ENCODE measurements at places on chromosomes 7 and 10. TPM values are rescaled to one million over a fixed set of nuclear protein-coding genes. Genes with fewer than 3 reads are reported as not detected.
A peak's percentile ranks its signal among the peaks of the same experiment; 100 is the strongest.

- no peaks in the 10 kb centered on the region for H3K27me3 ChIP-seq
- no peaks in the 10 kb centered on the region for H3K4me1 ChIP-seq
- no peak overlapping the region for H3K4me3 ChIP-seq
- no peak for DNase-seq
These were observed 119.4 kb downstream of the RAB11FIP2 start for GRCh38 chr10:117927332-117927731.

- no peaks in the 10 kb centered on the region for H3K36me3 ChIP-seq
- no peak overlapping the region for H3K27ac ChIP-seq
- peaks cover 2% of the 10 kb centered on the region for H3K4me1 ChIP-seq
- no peak for DNase-seq
These were observed 149.4 kb downstream of the HDAC9 start for GRCh38 chr7:18644981-18645380.

The ASB10 gene
- not detected for total RNA-seq

DNA sequence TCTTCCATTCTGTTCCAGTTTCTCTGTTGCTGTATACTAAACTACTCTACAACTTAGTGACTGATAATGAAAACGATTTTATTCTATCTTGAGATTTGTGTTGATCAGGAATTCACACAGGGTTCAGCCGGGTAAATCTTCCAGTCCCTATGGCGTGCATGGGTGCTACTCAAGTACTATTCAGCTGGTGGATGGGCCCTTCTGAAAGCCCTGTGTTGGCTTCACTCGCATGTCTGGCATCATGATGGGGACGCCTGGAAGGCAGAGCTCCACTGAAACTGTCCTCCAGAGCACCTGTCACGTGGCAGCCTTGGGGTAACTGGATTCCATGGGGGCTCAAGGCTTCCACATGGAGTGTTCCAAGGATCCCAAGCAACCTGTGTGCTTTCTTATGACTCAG, 86.0 kb upstream of the ZMIZ1 start:
- no peak overlapping the region for H3K27ac ChIP-seq
- H3K36me3 ChIP-seq, result no peaks in the 10 kb centered on the region
- H3K27me3 ChIP-seq, result peaks cover 4% of the 10 kb centered on the region
- peaks cover 11% of the 10 kb centered on the region for H3K4me1 ChIP-seq
- no peak for DNase-seq

DNA sequence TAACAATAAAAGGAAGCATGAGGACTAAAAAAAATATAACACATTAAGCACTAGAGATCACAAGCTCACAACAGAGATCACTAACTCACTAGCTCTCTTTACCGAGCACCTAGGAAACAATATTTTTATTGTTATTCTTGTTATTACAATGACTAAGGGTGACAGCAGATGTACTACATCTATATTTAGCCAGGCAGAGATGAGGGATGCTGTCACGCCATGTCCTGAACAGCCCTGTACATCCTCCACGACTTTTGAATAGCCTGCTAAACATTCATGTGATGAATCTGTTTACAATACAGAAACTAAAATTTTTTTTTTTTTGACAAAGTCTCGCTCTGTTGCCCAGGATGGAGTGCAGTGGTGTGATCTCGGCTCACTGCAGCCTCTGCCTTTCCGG, 22.7 kb downstream of the FAM133B start:
- H3K27me3 ChIP-seq, result no peaks in the 10 kb centered on the region
- no peak for DNase-seq
- H3K4me3 ChIP-seq, result no peak overlapping the region
- H3K36me3 ChIP-seq, result peaks cover 61% of the 10 kb centered on the region
- peaks cover 1% of the 10 kb centered on the region for H3K4me1 ChIP-seq

DNA sequence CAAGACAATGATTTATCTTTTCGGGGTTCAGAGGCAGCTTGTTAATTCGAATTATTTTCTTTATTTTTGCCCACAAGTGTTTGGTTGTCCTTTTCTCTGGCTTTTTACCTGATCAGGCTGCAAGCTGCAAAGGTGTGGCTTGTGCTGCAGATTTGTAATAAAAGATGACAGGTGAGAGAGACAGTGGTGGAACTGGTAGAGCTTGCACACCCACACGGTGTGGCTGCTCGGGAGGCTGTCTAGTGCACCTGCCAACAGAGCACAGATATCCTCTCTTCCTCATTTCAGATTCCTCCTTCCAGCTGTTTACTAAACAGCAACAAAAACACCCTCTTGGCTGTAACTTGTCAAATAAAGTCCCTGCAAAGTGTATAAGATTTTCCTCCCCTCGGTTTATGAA, 9.2 kb downstream of the GJD4 start:
- no peaks in the 10 kb centered on the region for H3K36me3 ChIP-seq
- no peak overlapping the region for H3K4me3 ChIP-seq
- DNase-seq, result no peak
- no peak overlapping the region for H3K27ac ChIP-seq
- no peaks in the 10 kb centered on the region for H3K4me1 ChIP-seq

The PFKP gene
- total RNA-seq, result 250 TPM

GRCh38 chr10:61902445-61903220, 1.1 kb downstream of the ARID5B start:
- no peaks in the 10 kb centered on the region for H3K27me3 ChIP-seq
- peak overlapping the region; percentile 97 for H3K27ac ChIP-seq
- peaks cover 20% of the 10 kb centered on the region for H3K36me3 ChIP-seq
- peaks cover 44% of the 10 kb centered on the region for H3K4me1 ChIP-seq

The PLEKHS1 gene
- not detected for total RNA-seq

- H3K4me1 ChIP-seq, result peaks cover 13% of the 10 kb centered on the region
- DNase-seq, result no peak
- no peak overlapping the region for H3K4me3 ChIP-seq
- H3K36me3 ChIP-seq, result peaks cover 43% of the 10 kb centered on the region
- H3K27me3 ChIP-seq, result no peaks in the 10 kb centered on the region
These were observed 5.6 kb upstream of the POM121 start for GRCh38 chr7:72919256-72919775.

The HABP2 gene
- not detected for total RNA-seq

The PLXDC2 gene
- total RNA-seq, result not detected

DNA sequence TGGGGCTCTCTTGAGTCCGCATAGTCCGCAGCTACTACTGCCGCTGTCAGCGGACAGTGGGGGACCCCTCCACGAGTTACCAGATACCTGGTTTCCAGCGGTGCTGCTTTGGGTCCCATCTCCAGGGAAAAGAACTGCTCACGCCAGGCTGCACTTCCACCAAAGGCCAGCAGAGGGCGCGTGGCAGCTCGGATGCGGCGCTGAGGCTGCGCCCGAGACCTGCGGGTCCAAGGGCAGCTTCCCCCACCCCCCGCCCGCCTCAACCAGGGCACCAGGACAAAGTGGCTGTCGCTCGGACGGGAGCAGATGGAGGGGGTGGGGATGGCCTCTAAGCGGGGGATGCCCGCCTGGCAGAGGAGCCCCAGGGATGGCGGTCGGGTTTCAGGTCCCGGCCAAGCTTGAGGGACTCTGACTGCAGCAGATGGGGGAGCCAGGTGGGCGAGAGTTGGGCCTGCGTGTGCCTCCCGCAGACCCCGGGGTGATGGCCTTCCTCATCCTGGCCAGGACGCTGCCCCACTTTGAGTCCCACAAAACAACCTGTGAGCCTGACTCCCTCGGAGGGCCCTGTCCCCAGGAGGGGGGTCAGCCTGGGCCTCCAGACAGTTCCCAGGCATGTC, 23.8 kb upstream of the ZNF735 start:
- H3K4me3 ChIP-seq, result no peak overlapping the region
- H3K4me1 ChIP-seq, result no peaks in the 10 kb centered on the region
- DNase-seq, result no peak
- no peak overlapping the region for H3K27ac ChIP-seq

DNA sequence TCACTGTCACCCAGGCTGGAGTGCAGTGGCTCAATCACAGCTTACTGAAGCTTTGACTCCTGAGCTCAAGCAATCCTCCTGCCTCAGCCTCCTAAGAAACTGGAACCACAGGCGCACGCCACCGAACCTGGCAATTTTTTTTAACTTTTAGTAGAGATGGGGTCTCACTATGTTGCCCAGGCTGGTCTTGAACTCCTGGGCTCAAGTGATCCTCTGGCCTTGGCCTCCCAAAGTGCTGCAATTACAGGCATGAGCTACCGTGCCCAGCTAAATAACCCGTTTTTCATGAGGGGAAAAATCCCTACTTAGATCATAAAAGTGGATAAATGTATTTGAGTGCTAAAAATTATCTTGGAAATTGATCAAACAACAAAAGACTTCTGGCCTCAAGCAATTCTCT, 200.5 kb upstream of the IMMP2L start:
- H3K27me3 ChIP-seq, result no peaks in the 10 kb centered on the region
- H3K4me1 ChIP-seq, result no peaks in the 10 kb centered on the region
- H3K36me3 ChIP-seq, result no peaks in the 10 kb centered on the region
- H3K27ac ChIP-seq, result no peak overlapping the region

DNA sequence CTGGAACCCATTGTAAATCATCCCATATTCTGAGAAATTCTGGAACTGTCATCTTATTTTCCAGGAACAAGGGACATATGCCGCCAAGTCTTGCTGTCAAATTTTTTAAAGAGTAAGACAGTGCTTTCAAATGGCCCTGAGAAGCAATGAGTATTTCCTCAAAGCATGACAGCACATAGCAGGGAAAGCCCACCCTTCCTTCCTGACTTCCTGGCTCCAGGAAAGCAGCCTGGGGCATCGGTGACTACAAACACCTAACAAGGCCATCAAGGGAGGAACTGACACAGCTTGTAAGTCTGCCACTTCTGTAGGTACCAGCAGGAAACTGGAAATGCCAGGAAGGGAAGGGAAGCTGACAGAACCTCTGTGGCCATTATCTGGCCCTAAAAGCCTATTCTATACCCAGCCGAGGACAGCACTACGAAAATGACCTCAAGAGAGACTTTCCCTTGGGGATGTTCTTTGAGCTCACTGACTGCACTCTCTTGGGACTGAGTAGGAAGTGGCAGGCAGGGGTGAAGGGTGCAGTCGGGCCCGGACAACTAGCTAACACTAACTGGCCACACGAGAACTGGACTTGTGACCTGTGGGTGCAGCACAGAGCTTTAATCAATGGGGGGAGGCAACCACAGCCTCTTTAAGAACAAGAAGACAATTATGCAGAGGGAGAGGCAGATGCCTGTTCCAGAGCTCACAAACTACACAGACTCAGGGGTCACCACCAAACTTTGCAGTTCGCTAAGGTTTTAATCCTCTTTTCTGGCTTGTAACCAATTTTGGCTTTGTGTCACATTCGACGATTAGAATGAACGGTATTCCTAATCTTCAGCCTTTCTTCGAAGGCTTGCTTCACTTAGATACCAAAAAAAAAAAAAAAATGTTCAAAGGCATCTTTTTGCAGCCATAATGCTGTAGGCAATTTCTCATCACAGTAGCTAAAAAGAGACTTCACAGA, 52.0 kb downstream of the GRB10 start:
- no peak overlapping the region for H3K27ac ChIP-seq
- peaks cover 6% of the 10 kb centered on the region for H3K4me1 ChIP-seq
- H3K27me3 ChIP-seq, result peaks cover 3% of the 10 kb centered on the region
- DNase-seq, result no peak
- H3K4me3 ChIP-seq, result no peak overlapping the region

DNA sequence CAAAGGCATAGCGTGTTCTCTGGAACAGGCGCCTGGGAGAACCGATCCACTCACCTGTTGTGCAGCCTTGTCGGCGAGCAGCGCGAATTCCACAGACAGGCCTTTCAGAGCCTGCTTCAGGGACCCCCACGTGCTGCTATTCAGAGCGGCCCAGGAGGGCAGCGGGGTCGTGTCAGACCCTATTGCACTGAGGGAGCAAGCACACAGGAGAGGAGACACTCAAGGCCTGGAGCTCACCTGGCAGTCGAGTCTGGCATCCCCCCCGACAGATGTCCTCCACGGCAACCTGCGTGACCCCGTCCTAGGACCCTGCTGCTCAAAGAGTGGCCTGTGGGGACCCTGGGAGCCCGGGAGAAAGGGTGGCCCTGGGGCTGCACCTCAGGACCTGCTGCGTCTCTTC, 21.1 kb downstream of the NUDT1 start:
- no peaks in the 10 kb centered on the region for H3K27me3 ChIP-seq
- peaks cover 4% of the 10 kb centered on the region for H3K36me3 ChIP-seq
- peaks cover 6% of the 10 kb centered on the region for H3K4me1 ChIP-seq
- H3K27ac ChIP-seq, result no peak overlapping the region

DNA sequence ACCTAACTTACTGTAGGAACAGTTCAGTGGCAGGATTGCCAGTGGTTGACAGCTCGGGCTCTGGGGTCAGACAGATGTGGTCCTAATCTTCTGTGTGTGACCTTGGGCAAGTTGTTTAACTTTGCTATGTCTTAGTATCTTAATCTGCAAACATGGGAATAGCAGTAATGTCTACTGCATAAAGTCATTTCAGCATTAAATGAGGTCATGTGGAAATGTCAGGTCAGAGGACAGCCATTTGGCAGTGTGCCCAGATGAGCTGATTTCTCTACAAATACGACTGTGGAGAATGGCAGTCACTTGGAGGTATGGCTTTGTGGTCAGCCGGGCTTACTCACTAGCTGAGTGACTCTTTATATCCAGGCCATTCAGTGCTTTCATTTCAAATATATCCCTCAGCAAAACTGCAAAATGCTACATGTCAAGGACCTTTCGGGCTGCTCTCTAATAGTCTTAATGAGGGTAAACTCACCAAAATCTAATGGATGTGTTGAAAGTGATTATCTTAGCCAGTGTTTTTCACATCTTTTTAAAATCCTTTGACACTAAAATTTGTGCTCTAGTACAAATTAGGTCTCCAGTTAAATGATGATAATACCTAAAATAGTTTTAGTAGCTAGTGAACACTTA, 171.4 kb downstream of the ST7 start:
- DNase-seq, result peak; percentile 22
- H3K4me3 ChIP-seq, result no peak overlapping the region
- H3K27me3 ChIP-seq, result peaks cover 2% of the 10 kb centered on the region
- peak overlapping the region; percentile 35 for H3K27ac ChIP-seq

The WAC gene
- total RNA-seq, result 126 TPM

The CLDN3 gene
- total RNA-seq, result not detected

- H3K4me3 ChIP-seq, result no peak overlapping the region
- peaks cover 7% of the 10 kb centered on the region for H3K4me1 ChIP-seq
- DNase-seq, result no peak
- H3K36me3 ChIP-seq, result no peaks in the 10 kb centered on the region
- H3K27ac ChIP-seq, result no peak overlapping the region
These were observed 90.5 kb upstream of the RSU1 start for GRCh38 chr10:16907687-16908086.

- H3K36me3 ChIP-seq, result peaks cover 57% of the 10 kb centered on the region
- peak overlapping the region; percentile 94 for H3K4me3 ChIP-seq
- DNase-seq, result peak; percentile 74
These were observed 1.5 kb downstream of the PVRIG start for GRCh38 chr7:100221231-100221718.

GRCh38 chr10:62618054-62618453, 186.5 kb upstream of the ADO start:
- no peaks in the 10 kb centered on the region for H3K27me3 ChIP-seq
- no peak overlapping the region for H3K4me3 ChIP-seq
- no peak overlapping the region for H3K27ac ChIP-seq

The SPDYE6 gene
- total RNA-seq, result not detected

The FXYD4 gene
- total RNA-seq, result not detected

DNA sequence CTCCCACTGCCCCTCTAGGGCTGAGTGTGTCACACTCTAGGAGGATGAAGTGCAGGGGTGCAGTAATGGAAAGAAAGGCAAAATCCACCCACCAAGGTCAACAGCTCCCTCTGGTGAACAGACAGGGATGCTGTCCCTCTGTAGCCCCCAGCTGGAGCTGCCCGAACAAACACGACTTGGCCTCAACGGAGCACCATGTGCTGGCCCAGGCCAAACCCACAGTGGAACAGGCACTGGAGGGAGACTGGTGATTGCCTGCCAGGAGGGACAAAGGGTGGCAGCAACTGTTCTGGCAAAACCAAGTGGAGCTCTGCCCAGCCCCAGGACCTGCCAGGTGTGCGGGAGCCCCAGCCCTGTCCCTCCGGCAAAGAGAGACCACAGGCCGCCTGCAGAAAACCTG, 20.7 kb downstream of the PDIA4 start:
- no peak overlapping the region for H3K4me3 ChIP-seq
- no peak for DNase-seq
- no peaks in the 10 kb centered on the region for H3K27me3 ChIP-seq
- H3K27ac ChIP-seq, result no peak overlapping the region
